ACHN (cell line): ENCODE measurements at places on chromosomes 5 and 9.

- DNase-seq, result no peak
These were observed 155.5 kb upstream of the MOCS2 start for GRCh38 chr5:53265043-53265442.

GRCh38 chr9:72257814-72258213, 107.2 kb downstream of the ZFAND5 start:
- no peak for DNase-seq

DNA sequence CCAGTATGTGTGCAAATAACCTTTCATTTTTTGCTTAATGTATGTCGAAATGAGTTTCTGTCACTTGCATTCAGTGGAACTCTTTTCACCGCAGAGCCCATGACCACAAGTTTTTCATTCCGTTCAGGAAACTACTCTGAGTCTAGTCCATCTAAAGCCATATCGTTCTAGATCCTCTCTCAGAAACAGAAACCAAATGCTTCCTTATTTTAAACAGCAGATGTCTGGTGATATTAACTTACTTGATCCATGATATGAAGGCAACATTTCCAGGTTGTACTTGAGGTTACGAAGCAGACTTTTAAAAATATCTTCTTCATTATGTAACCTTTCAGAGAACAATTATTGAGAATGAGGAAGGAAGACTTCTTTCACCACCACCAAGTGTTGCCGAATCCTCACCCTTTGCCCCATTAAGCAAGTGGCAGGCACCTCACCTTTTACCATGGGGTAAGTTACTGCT, 72.4 kb upstream of the GNAQ start:
- no peak for DNase-seq

GRCh38 chr5:115435778-115436712, 108.5 kb downstream of the FEM1C start:
- no peak for DNase-seq

- no peak for DNase-seq
These were observed 775.3 kb upstream of the DMAC1 start for GRCh38 chr9:8574846-8575245.

GRCh38 chr5:176355400-176356178, 6.0 kb downstream of the KIAA1191 start:
- DNase-seq, result no peak

DNA sequence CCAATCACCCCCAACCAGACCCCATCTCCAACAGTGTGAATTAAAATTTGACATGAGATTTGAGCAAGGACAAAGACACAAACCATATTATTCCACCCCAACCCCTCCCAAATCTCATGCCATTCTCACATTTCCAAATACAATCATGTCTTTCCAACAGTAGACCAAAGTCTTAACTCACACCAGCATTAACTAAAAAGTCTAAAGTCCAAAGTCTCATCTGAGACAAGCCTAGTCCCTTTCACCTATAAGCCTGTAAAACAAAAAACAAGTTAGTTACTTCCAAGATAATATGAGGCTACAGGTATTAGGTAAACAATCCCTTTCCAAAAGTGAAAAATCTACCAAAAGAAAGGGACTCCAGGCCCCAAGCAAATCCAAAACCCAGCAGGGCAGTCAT, 140.6 kb upstream of the NR4A3 start:
- no peak for DNase-seq

DNA sequence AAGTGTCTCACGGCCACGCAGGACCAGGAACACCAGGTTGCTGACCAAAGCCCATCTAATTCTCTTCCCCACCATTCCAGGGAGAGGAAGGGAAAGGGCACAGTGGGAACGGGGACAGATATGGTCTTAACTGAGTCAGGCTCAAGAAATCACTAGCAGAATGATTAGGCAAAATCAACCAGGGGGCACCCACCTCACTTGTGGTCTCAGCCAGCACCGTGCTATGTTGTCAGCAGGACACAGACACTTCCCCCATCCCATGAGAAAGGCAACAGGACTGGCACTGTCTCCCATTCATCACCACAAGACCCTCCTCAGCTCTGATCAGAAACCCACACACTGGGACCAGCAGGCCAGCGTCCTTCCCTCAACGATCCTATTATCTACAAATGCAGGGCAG, 2.9 kb downstream of the BICD2 start:
- no peak for DNase-seq

- DNase-seq, result peak; percentile 9
These were observed 1.1 kb upstream of the SNX24 start for GRCh38 chr5:122844136-122844909.

- DNase-seq, result no peak
These were observed 30.5 kb upstream of the CREBRF start for GRCh38 chr5:173025651-173026050.

DNA sequence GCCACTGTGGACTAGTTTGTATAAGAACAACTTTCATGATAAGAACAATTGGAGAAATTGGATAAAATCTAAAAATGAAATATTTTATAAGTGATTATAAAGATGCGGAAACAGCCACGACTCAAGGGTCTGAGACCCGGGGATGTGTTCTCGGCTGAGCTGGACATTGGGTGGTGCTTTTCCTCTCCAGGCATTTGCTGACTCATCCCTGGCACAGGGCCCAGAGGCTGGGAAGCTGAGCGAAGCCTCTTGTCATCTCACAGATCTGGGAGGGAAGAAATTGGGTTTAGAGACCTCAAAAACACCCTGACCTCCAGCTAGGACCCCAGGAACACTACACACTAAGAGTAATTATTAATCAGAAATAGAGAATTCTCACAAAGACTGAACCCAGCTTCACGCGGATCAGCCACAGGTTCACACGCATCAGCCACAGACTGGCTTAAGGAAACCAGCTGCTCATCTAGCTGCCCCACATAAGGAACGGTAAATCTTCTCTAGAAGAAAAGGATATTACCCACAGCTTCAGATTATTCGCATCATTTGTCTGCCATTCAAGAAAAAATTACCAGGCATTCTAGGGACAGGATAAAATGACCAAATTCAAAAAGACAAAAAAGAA, 2.8 kb upstream of the OR2V1 start:
- DNase-seq, result peak; percentile 21

GRCh38 chr5:123511290-123511647, 708 bp upstream of the CSNK1G3 start:
- peak; percentile 64 for DNase-seq

- peak; percentile 68 for DNase-seq
These were observed 8.6 kb upstream of the ANKRD33B start for GRCh38 chr5:10555277-10555684.

DNA sequence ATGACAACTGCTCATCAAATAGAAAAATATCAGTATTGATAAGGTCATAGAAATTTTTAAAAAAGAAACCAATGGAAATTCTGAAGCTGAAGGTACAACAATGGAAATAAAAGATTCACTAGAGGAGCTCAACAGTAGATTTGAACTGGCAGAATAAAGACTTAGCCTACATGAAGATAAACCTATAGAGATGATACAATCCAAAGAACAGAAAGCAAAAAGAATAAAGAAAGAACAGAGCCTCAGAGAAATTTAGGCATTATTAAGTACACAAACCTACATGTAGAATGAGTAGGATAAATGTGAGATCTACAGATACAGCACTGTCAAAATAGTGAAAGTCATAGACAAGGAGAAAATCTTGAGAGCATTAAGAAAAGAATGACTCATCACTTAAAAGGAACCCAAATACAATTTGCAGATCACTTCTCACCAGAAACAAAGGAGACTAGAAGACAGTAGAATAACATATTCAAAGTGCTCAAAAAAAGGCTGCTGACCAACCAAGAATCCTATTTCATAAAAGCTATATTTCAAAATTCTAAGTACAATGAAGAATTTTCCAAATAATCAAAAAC, 47.8 kb upstream of the HTR4 start:
- DNase-seq, result no peak

DNA sequence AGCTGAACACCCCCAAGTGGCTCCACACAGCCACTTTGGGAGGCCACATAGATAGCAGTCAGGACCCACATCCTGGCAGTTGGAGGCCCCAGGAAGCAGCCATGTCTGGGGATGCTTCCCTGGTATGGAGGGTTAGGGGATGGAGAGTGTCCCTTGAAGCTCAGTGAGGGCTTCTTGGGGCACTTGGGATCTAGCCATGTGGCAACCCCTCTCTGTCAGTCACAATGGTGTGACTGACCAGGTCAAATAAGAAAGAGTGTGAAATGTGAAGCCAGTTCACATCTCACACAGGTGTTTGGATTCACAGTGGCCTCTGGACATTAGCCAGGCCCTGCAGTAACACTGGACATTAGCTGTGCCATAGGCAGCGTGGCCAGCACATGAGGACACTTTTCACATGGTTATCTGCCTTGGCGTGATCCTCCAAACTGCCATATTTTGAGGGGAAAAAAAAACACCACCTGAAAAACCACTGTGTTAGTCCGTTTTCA, 53.9 kb upstream of the IL17B start:
- no peak for DNase-seq

DNA sequence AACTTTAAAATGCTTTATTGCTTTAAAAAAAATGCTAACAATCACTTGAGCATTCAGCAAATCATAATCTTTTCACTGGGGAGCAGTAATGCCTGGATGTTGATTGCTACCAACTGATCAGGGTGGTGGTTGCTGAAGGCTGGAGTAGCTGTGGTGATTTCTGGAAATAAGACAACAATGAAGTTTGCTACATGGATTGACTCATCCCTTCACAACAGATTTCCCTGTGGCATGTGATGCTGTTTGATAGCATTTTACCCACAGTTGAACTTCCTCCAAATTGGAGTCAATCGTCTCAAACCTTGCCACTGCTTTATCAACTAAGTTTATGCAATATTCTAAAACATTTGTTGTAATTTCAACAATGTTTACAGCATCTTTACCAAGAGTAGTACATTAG, 83.3 kb downstream of the MLLT3 start:
- no peak for DNase-seq

GRCh38 chr9:104872656-104873488, 55.1 kb downstream of the ABCA1 start:
- DNase-seq, result peak; percentile 73

- no peak for DNase-seq
These were observed 161.1 kb downstream of the TARS1 start for GRCh38 chr5:33601881-33602280.

DNA sequence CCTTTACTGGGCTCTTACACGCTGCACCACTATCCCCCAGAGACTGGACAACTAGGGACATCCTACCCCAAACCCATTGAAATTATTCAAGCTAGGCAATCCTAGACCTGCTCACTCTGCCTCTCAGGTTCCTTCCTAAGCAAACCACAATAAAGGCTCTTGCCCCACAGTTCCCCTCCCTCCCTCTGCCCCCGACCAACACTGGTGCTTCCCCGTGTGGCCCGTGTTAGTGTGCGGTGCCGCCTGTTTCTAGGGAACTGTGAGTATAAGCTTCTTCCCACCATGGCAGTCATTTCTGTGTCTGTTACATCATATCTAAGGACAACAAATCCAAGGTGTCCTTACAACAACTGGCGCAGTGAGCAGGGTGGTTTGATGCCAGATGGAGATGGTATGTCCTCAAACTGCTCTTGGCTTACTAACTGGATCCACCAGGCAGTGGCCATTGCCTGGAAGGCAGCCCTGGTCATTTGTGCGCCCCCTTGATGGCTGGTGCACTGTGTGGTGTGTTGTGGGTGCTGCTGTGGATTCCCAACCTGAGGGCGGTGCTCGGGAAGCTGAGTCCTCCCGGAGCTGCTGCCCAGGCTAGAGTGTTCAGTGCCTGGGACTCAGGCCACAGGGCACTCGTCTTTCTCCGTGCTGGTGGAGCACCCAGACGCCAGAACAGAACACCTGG, 8.4 kb upstream of the MXD3 start:
- DNase-seq, result no peak

DNA sequence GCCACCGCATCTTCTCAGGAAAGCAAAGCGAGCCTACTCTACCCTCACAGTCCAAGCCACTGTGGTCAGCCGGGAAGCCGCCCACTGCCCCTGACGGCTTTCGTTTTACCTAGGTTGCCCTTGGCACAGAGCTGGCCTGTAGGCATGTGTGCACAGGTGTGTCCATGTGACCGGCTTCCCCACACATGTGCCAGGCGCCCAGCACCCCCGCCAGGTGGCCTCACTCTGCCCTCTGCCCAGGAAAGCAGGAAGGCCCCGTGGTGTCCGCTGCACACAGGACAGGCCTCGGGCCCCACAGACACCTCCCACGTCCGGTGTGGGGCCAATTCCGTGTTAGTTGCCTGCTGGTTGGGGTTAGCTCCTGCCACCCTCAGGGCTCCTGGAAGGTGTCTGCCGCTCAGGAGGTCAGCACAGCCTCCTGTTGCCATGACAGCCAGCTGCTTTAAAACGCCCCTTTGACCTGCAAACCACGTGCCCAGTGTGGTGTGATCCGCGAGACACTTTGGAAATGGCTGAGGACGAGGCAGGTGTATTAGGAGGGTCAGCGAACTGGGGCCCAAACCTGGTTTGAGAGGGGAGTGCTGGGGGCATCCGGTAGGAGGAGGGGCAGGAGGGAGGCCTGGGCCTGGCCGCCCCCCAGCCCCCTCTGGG, 28.7 kb downstream of the TPPP start:
- DNase-seq, result no peak

GRCh38 chr5:144219869-144220268, 49.2 kb downstream of the KCTD16 start:
- no peak for DNase-seq

- DNase-seq, result no peak
These were observed 55.9 kb downstream of the ROPN1L start for GRCh38 chr5:10497554-10497953.

GRCh38 chr5:138873466-138874221, 1.5 kb downstream of the LRRTM2 start:
- DNase-seq, result no peak

DNA sequence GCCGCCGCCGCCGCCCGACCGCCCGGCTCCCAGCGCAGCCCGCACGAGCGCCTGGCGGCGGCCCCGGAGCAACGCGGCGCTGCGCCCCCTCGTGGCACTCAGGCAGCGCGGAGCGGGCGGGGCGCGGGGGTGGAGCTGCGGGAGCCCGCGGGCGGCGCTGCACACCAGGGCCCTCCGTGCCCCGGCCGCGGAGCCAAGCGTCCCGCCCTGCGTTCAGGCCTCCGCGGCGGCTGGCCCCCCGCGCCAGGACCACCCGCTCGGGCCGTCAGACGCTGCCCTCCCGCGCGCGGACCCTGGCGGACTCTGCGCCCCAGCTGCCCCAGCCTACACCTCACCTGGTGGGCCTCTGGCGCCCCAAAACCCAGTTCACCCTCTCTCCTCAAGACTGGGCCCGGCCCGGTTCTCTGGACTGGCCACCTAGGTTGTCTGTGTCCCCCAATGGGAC, at the start of gene RASGEF1C:
Gene RASGEF1C, minus strand, starts transcription at position 75 of the 445 bp plus-strand sequence. CDS start 71,159 bp downstream, outside the sequence.
- DNase-seq, result peak; percentile 66

GRCh38 chr5:10469253-10470050, 27.8 kb downstream of the ROPN1L start:
- DNase-seq, result no peak
